ENCODE measurements at places on chromosomes 6 and 20.

DNA sequence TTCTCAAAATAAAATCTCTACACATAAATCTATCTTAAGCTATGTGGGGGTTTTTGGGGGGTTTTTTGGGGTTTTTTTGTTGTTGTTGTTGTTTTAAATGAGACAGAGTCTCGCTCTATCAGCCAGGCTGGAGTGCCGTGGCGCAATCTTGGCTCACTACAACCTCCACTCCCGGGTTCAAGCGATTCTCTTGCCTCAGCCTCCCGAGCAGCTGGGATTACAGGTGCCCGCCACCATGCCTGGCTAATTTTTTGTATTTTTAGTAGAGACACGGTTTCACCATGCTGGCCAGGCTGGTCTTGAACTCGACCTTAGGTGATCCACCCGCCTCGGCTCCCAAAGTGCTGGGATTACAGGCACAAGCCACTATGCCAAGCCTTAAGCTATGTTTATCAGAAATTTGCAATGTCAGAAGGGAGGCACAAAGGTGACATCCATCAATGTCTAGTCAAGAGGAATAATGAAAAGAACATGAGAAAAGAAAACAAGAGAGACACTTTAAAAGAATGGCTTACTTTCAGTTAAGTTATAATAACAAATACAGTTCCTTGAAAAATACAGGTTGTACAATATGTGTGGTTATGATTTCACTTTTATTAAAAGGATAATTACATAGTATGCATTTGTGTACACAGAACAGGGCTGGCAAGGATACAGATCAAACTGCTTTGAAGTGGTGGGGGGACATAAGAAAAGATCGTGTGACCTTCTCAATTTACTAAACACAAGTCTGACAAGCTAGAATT lies 28.6 kb downstream of the SLC23A2 start:
- no peak for DNase-seq

DNA sequence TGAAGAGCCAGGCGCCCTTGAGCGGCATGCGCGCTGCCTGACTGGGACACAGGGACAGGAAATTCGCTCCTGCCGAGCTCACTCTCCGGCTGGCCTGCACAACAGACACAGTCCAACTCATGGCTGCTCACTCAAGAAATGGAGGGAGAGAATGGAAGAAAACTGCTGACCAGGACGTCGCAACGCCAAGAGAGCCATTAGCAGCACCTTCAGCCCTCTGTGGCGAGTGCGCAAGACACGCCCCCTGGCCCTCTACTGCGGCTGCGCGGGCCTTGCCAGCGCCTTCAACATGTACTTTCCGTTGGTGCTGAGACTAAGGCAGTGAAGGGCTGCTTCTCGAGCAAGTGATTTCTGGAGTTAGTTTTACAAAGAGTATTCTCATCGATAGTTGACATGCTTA lies 23.3 kb downstream of the TMEM242 start:
- DNase-seq: no peak

DNA sequence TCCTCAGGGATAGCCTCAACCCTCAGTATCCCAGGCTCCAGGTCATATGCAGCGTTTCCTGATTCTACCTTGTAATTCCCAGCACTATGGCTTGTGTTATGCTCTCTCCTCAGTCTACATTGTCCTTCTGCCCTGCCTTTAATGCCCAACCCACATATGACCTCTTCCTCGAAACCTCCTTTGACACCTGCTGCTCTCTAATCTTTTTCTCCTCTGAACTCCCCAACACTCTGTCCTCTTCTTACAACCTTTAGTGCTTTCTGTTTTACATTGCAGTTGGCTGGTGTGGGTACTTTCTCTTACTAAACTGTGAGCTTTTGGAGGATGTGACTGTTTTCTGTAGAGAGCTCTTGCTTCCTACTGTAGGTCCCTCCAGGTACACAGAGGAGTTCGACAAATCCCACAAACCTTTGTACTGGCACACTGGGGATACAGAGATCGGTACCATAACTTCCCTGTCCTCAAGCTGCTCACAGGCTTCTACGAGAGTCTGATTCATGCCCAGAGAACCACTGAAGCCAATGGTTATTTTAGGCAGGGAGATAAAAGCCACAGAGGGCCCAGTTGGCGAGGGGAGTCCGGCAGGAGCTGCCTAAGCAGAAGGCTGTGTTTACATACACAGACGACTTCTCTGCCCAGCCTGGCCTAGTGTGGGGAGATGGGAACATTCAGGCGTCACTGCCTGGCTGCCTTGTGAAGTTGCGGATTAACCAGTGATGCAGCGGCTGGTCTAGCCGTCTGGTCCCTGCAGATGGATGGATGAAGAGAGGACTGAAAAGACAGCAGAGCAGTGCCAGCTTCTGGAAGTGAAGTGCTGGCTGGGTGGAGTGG lies 8.4 kb upstream of the EPB41L1 start:
- no peak for DNase-seq

GRCh38 chr20:38804682-38805501 lies 605 bp upstream of the PPP1R16B start:
- DNase-seq: peak; percentile 53

GRCh38 chr6:133377219-133377618 lies 136.1 kb downstream of the EYA4 start:
- no peak for DNase-seq

DNA sequence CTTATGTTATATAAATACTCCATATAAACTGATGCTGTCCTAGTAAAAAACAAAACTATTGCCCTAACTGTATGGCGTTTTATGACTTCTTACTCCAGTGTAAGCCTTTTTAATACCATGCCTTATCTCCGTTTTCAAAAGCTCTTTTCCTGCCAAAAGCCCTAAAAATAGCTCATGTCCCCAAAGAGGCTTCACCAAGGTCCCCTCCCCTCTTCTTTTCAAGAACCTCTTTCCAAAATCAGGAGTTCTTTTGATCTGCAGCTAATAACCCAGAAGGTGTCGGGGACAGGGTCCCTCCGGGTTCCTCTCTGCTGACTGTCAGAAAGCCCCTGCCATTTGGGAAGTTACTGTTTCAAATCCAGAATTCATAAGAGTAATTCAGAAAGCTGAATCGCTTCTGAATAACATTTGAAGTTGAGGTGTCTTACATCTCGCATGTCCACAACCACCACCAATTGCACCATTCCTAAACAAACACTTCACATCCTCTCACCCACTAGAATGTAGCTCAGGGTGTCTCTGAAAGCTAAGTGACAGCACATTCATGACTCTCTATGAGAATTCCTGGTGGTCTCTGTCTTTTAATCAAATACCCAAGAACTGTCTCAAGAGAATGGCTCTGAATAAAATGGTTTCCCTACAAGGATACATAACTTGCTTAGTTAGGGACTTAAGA lies 13.3 kb downstream of the TASP1 start:
- no peak for DNase-seq

- DNase-seq: no peak
These were observed 31.0 kb upstream of the KCNB1 start for GRCh38 chr20:49513517-49513916.

Data from activated T-cell treated with anti-CD3 and anti-CD28 coated beads for 1 hour (primary cell).